Stimulated activated CD8-positive, alpha-beta memory T cell treated with anti-CD3 and anti-CD28 coated beads, Interleukin-2, amount 100 ng/mL, for 1 hour (primary cell): ENCODE measurements at places on chromosomes 7 and 10.

GRCh38 chr10:78953113-78953798 lies 115.5 kb upstream of the ZMIZ1 start:
- DNase-seq, result no peak

DNA sequence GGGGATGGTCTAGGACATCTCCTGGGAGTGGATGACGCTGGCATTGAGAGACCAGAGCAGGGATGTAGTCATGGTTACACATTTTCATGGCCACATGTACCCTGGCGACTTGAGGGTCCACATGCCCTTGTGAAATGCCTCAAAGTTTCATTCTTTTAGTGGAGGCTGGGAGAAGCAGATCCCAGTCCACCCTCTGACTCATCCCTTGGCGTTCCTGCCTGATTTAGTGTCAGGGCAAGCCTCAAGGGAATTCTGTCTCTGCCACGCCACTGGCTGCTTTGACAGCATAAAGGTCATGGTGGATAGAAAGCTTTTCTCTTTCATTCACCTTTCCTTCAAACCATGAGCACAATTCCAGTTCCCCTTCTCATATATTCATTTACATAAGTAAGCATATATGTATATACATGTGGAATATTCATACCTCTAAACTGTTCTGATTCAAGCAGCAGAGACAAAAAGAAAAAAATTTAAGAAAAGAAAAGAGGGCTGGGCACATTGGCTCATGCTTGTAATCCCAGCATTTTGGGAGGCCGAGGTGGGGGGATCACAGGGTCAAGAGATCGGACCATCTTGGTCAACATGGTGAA lies 21.8 kb upstream of the KIF5B start:
- no peak for DNase-seq

GRCh38 chr7:110854651-110855050 lies 236.3 kb upstream of the LRRN3 start:
- no peak for DNase-seq

GRCh38 chr7:141844256-141844655 lies 3.0 kb upstream of the PRSS37 start:
- DNase-seq, result no peak

- no peak for DNase-seq
Observed at GRCh38 chr7:37730501-37730900, 46.9 kb downstream of the GPR141 start.

GRCh38 chr7:18140943-18141342 lies 113.3 kb upstream of the PRPS1L1 start:
- DNase-seq, result no peak

GRCh38 chr10:132094581-132095234 lies 29.0 kb downstream of the JAKMIP3 start:
- no peak for DNase-seq

- no peak for DNase-seq
Observed at GRCh38 chr7:123916240-123916724, 8.8 kb upstream of the SPAM1 start.

DNA sequence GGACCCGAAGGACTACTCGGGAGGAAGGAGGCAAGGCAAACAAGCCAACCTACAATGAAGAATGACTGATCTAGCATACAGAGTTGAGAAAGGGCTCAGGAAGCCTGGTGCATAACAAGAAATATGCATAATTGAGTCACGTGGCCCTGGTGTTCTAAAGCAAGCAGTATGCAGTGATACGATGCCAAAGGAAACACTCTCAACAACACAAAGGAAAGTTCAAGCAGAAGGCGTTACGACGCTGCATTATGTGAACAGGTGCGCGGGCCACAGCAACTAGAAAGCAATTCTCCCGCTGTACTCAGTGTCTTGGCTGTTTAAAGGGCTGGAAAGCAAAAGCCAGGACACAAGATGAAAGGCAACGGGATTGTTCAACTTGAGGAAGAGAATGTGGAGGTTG lies 100.8 kb downstream of the PRTFDC1 start:
- no peak for DNase-seq

DNA sequence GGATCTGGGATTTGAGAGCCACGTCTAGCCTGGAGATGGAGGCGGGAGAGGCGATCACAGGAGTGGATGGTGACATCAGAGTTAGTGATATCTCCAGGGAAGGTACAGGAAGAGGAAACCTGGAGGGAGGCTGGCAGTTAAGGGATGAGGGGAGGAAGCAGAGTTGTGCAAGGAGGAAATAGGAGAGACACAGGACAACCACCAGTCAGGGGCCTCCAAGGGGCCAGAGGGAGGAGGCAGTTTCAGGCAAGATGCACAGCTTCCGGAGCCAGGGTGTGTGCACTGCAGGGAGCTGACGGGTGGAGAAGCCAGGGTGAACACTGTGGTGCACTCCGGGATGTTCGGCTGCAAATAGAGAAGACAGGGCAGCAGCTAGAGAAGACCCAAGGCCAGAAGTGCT lies 141.2 kb downstream of the GLI3 start:
- DNase-seq, result no peak

DNA sequence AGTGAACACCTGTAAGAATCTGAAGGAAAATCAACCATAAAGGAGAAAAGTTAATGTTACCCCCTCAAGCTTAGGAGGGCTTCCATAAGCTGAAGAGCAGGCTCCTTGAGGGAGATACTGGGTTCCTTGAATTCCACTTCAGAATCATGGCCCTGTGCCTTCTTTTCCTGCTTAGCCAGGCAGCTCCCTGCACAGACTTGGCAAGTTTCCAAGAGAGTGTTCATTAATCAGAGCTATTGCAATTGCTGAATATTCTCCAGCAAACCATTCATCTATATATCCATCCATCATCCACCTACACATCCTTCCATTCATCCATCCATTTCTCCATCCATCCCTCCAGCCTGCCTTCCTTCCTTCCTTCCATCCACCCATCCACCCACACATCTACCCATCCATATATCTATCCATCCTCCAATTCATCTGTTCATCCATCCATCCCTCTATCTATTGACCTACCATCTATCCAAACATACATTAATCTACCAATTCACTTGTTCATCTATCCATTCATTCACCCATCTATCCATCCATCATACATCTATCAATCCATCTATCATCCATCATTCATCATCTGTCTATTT lies 574.4 kb downstream of the PTPRN2 start:
- DNase-seq, result no peak
